GM04504 (cell line): ENCODE measurements at places on chromosomes 1 and 21.

GRCh38 chr1:109786531-109787021 is 22.9 kb upstream of the EPS8L3 start:
- no peak for DNase-seq

DNA sequence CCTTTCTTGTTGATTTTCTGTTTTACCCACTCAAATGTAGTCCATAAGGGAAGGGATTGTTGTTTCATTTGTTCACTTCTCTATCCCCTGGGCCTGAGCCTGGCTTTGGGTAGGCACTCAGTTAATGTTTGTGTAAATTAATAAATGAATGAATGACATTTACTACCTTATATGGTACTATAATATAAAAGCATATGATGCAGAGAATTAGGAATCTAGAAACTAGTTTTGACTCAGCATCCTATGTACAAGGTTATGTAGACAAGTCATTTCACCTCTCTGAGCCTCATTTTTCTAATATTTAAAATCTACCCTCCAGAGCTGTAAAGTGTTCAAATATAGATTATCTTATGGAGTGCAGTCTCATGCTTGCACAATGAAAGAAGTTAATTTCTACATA is 68.9 kb upstream of the S1PR1 start:
- no peak for DNase-seq

- DNase-seq: no peak
Measured at GRCh38 chr21:34360488-34361241, 3.1 kb upstream of the KCNE2 start.

DNA sequence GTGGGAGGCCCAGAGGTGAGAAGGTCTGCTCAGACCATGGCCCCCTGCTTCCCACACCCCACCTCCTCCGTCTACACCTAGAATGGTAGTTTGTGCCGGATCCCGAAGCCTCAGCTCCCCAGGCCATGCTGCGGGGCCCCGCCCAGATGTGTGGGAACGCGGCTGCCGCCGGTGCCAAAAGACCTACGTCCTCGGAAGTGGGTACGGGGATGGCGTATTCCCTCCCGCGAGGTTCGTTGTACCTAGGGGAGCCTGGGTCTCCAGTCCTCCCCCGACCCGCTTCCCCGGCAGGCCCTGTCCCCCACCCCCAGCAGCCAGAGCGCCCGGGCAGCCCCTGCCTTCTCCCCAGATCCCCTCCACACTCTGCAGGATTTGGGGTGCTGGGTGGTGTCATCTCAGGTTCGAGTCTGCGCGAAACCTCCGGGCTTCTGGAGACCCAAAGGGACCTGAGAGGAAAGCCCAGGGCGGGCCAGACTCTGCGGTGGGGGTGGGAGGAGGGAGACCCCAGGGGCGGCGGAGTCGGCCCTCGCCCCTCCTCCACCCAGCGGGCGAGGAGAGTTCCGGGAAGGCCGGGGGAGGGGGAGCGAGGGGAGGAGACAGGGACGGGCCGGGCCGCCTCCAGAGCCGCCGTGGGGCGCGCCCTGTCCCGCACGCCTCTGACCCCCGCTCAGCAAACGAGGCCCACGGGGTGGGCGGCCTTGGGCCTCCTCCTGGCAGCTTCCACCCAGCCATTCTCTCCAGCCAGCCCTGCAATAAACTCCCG is 6.2 kb upstream of the PRDM16 start:
- no peak for DNase-seq

DNA sequence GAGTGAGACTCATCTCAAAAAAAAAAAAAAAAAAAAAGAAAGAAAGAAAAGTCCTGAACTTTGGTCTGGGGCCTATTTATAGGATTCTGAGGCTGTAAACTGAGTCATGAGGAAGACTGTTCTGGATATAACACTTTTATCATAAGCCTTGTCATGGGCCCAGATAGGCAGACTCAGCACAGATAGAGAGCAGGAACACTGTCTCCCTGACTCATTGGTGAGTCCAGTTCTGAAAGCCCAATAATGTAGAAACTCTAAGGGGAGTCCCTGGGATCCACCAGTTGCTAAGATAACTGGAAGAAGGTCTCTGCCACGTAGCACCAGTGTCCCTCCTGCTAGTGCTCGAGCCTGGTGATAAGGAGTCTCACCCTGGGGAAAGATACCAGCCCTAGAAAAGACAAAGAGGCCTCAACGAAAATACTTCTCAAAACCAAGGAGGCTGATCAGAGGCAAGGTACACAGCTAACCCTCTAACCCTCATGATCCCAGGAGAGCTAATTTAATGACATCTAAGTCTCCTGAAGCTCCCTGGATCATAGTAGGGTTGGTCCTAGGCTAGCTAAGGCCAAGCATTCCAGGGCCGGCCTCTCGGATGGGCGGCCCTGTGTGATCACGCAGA is 43.5 kb downstream of the LPAR3 start:
- DNase-seq: no peak

GRCh38 chr1:222189218-222189617 is 358.7 kb downstream of the HHIPL2 start:
- DNase-seq: no peak

- no peak for DNase-seq
Measured at GRCh38 chr1:23816906-23817305, 8.3 kb downstream of the HMGCL start.

GRCh38 chr21:36849461-36850105 is 116.9 kb downstream of the HLCS start:
- DNase-seq: no peak

GRCh38 chr1:240086726-240087125 is 5.0 kb upstream of the FMN2 start:
- DNase-seq: no peak

DNA sequence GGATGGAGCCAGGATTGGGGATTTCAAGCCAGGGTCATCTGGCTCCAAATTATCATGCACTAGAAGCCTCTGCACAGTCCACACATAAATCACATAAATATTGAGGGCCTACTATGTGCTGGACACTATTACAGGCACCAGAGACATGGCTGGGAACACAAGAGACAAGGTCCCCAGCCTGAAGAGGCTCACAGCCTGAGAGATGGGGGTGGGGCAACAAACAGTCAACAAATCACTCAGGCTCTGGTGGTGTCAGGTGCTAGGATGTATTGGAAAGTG is 41.6 kb upstream of the LAPTM5 start:
- DNase-seq: no peak

- peak; percentile 87 for DNase-seq
Measured at GRCh38 chr1:168202941-168203654, 22.7 kb upstream of the SFT2D2 start.

- no peak for DNase-seq
Measured at GRCh38 chr1:206570529-206570928, 41.7 kb downstream of the EIF2D start.

DNA sequence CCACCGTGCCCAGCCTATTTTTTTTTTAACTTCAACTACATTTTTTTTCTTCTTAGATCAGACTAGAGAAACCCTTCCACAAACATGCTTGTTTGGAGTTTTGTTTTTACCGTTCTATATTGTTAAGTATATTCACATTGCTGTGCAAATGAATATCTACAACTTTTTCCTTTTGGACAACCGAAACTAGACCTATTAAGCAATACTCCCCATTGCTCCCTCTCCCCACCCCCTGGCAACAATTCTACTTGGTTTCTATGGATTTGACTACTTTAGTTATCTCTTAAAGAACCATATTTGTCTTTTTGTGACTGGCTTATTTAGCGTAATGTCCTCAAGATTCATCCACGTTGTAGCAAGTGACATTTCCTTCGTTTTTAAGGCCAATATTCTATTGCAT is 19.1 kb downstream of the ETNK2 start:
- DNase-seq: no peak

DNA sequence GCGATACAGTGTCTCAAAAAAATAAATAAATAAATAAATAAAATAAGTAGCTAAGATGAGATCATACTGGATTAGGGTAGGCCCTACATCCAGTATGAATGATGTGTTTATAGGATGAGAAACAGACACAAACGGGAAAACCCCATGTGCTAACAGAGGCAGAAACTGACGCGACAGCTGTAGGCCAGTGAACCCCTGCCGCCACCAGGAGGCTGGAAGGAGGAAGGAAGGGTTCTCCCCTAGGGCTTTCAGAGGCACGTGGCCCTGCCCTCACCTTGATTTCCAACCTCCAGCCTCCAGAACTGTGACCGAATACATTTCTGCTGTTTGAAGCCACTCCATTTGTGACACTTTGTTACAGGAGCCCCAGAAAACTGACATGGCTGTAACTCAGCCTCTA is 38.5 kb downstream of the CHD5 start:
- DNase-seq: no peak
